ENCODE measurements at places on chromosomes 3 and 15.

GRCh38 chr15:73982222-73982962 lies 9.7 kb downstream of the STOML1 start:
- peak; percentile 91 for DNase-seq

GRCh38 chr3:108234387-108234957 lies 12.2 kb upstream of the IFT57 start:
- DNase-seq: no peak

DNA sequence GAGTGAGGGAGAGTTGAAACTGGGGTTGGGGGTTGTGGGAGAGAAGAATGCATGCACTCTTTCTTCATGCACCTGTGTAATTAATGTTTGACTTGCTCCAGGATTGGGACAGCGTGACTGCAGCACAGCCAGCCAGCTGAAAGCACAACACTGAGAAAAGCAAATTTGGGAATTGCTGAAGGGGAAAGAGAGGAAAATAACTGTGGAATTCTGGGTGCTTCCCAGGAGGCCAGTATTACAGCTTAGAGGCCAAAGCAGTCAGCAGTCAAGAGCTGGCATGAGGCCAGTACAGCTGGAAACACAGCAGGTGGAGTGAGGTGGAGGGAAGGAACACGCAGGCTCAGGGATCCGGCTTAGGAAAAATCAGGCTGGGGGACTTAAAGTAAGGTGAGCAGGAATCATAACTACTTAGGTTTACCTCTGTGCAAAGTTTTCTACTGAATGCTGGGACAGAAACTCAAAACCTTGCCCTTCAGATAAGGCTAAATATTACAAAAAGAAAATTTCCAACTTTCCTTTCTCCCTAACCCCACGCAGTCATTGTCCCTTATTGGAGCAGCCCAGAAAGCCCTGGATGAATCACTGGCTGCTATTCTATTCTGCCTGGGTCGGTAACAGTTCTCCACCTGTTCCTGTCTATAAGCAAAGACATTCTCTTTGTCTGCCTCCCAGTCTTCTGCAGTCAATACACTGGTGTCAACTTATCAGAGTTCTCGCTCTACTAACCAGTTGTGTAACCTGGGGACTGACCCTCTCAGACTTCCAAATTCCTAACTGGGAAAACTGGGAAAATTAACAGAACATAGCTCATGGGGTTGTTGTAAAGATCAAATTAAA lies 167.2 kb downstream of the MAGI1 start:
- no peak for DNase-seq

GRCh38 chr3:15174953-15175352 lies 31.1 kb upstream of the CAPN7 start:
- no peak for DNase-seq

DNA sequence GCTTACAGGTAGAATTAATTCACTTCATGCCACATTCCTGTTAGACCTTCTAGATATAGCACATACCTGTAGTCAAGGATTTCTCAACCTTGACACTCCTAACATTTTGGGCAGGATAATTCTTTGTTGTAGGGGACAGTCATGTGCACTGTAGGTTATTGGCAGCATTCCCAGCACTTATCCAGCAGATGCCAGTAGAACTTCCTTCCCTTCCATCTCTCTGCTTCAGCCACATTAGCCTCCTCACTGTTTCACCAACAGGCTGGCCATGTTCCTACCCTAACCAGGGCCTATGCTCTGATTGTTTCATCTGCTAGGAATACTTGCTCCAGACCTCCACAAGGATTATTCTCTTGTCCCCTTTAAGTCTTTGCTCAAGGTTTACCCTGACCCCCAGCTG lies 68.0 kb upstream of the STAC start:
- no peak for DNase-seq

DNA sequence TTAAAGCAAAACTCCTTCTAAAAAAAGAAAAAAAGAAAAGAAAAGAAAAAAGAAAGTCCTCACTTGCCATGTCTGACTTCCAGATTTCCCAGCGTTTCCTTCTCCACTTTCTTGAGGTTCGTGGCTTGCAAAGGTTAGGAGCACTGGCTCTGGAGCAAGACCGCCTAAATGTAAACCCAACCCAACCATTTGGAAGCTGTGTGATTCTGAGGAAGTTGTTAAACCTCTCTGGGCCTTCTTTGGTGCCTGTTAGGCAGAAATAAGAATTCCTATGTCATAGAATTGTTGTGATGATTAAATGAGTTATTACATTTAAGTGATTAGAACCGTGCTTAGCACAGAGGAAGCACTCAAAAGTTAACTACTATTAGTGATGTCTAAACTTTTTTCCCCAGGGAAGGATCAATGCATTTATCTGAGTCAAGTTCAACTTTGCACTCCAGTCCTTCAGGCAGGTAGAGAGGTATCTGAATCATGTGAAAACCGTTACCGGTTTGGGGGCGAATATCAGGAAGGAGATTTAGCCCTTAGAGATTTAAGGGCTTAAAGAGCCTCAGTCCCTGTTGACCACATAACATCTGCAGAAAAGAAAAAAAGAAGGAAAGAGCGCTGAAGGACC lies 78.3 kb upstream of the HES1 start:
- DNase-seq: no peak

DNA sequence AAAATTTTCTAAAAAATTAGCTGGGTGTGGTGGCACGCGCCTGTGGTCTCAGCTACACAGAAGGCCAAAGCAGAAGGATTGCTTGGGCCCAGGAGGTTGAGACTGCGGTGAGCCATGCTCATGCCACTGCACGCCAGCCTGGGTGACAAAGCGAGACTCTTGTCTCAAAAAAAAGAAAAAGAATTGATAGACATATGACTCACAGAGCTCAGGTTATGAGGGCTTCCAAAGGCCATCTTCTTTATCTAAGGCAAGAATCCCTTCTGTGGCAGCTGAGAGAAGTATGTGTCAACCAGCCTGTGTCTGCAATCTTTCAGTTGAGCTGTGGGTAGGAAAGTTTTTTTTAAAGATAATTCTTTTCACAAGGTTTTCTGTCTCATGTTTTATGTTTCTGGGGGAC lies 53.9 kb downstream of the MRPS25 start:
- no peak for DNase-seq

GRCh38 chr3:70822669-70823068 lies 510.2 kb upstream of the MDFIC2 start:
- DNase-seq: no peak

GRCh38 chr15:60320365-60320764 lies 77.4 kb downstream of the ANXA2 start:
- DNase-seq: no peak

DNA sequence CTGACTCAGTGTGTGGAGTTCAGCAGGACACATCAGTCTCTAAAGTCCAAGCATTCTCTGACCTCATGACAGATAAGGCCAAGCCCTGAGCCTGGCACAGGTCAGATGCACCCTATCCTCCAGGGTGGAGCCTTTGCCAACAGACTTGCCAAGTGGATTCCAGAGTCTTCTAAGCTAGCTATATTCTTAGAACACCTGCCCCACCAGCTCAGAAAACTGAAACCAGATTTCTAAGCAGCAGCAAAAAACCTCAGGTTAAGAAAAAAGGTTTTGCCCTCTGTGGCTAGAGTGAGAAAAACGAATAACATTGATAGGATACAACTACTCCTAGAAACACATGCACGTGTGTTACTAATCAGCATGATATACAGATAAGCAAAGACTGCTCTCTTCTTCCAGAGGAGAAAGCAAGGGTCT lies 11.6 kb downstream of the RMDN3 start:
- no peak for DNase-seq

DNA sequence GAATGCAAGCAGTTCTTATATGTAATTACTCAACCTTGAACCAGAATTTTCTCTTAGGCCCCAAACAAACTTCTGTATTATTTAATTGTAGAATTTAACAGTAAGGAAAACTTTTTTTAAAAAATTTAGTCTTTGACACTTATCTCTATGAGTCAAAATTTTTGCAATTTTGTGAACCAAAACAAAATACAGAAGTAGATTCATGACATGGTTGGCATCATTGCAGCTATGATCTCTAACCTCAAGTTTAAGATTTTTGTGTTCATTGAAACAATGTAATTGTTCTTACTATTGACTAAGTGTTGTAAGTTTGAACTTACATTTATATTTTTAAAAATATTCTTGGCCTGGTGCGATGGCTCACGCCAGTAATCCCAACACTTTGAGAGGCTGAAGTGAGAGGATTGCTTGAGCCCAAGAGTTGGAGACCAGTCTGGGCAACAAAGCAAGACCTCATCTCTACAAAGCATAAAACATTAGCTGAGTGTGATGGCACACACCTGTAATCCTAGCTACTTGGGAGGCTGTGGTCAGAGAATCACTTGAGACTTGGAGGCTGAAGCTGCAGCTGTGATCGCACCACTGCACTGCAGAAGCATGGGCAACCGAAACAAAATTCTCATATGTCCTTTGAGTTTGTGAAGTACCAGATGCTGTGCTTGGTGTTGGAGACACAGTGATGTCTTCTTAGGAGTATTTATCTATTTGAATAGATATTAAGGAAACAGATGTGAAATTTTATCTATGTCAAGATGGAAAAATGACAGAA lies 39.7 kb downstream of the STT3B start:
- no peak for DNase-seq

DNA sequence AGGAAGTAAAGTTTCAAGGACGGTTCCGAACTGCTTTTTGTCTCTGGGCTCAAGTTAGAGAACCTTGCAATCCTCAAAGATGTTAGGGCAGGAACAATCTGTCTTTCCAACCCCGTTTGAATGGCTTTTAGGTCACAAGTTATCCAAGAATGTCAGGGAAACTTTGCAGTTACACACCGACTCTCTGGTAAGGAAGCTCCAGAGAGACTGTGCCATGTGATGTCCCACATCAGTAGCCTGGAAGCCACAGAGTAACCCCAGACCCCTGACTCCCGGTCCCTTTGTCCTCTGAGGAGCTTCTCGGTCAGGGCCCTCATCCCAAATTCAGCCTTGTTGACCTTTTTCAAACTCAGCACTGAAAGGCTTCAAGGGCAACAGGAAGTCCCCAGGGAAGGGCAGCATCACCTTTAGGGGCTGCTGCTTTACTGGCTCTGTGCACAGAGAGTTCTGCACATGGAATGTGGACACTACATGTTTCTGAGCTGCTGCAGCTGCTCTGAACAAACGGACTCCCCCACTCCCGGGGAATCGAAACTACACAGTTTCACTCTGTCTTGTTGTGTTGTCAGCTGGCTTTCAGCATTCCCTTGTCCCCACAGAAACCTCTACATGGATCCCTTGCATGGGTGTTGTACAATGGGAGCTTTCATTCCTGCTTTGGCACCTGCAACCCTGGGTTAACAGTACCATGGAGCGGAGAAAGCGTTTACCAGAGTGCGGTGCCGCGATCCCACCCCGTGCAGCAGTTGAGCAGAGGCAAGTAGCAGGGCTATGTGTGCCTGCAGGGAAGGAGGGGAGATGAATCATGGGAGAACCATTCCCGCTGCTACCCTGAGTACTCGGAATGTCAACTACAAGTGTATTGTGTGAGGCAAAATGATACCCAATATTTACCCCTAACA lies 408.2 kb upstream of the THBS1 start:
- DNase-seq: no peak

- DNase-seq: no peak
Observed at GRCh38 chr3:150268426-150269391, 139.4 kb upstream of the TSC22D2 start.

DNA sequence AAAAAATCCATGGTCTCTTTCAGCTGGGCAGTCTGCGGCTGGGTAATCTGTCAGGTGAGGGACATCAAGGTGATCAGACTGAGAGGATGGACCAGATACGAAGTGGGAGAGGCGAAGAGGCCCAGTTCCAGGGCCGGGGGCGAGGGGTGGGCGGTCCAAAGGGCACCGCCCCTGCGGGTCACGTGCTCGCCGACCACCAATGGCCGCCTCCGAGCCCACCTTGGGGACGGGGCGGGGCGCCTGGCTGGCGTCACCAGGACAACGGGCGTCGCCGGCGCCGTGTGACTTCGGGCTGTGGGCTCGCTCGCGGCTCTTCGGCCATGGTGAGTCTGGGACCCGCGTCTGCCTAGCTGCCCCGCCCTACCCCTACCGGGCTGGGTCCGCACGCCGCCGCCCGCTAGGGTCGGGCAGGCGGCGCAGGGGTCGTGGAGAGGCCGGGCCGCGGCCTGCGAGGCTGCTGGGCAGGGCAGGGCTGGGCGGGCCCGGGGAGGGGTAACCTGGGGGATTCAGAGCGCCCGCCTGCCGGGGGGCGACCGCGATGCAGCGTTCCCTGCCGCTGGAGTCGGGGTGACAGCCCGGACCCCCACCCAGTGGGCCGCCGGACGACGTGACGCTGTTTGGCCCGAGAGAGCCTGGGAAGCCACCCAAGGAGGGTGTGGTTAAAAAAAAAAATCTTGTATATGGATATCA lies at the start of gene FBXL2:
Gene FBXL2 (plus strand): TSS at position 250 of the 690 bp plus-strand sequence. CDS start 71 bp downstream, at position 321.
- peak; percentile 90 for DNase-seq

GRCh38 chr3:71064291-71064955 lies 519.1 kb downstream of the FOXP1 start:
- DNase-seq: peak; percentile 77

DNA sequence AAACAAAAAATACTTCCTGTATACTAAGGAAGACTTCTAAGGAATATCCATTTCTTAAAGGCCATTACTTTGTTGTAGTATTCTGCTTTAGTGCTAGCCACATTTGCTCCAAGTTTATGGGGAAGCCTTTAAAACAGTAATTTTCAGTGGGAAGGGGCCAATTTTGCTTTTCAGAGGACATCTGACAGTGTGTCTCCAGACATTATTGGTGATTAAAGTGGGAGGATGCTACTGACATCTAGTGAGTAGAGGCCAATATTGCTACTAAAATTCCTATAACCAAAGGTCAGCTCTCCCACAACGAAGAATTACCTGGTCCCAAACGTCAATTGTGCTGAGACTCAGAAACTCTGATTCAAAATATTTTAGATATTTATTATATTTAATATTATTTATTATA lies 24.8 kb downstream of the SLC28A2 start:
- DNase-seq: no peak

DNA sequence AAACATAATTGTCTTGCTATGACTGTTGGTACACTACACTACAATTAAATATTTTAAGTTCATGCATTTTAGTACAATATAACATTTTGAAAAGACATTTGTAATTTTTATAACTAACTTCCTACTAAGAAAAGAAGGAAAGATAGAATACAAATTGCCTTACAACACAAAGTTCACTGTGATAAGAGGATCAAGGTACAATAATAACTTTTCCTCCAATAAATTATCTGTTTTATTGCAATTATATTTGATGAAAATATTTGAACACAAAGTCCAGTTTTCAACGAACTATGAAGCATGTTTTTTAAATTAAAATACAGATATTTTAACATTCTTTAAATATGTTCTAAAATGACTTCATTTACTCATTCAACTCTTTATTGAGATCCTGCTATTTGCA lies 33.1 kb upstream of the SI start:
- DNase-seq: no peak

DNA sequence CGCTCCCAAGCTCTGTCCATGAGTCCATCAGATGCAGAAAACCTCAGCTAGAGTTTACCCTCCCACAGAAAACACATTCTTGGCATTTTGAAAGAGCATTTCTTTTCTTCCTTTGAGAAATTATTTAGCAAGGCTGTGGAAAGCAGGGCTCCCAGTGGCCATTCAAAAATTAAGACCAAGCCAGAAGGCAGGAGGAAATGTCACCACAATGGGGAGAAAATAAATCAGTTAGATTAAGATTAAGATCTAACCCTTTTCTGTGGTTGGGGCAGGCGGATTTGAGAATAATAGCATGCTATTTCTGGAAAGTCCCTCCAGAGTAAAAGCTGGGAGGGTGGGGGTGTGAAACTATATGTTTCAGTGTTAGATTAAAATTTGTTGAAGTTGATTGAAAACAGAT lies 20.2 kb downstream of the LRIG1 start:
- no peak for DNase-seq

GRCh38 chr3:128787256-128788253 lies 61.6 kb downstream of the RAB7A start:
- DNase-seq: no peak

- DNase-seq: no peak
Observed at GRCh38 chr15:59814409-59814808, 125.3 kb upstream of the BNIP2 start.

All from upper lobe of right lung (tissue), 1 donor.